ENCODE measurements at places on chromosomes 6 and 20.

DNA sequence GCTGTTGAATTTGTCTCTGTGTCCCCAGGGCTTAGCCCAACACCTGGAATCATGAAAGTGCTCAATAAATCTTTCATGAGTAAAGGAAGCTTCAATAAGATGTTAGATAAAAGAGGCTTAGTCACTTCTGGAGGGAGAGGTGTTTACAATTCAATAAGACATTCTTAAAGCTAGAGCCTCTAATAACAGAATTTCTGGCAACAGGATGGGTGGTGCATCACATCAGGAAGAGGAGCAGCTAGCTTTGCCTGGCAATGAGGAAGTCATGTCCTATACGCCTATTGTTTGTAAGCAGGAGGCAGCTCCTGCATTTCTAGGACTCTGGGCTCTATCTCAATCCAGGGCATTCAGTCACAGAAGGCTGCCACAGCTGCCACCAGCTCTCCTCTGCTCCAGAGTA is 638.5 kb downstream of the EPM2A start:
- DNase-seq = no peak

GRCh38 chr6:163738725-163739407 is 324.3 kb downstream of the QKI start:
- no peak for DNase-seq

- no peak for DNase-seq
These were observed 2.4 kb downstream of the LRFN2 start for GRCh38 chr6:40584741-40585140.

- no peak for DNase-seq
These were observed 604 bp downstream of the SH3BGRL2 start for GRCh38 chr6:79631693-79632172.

DNA sequence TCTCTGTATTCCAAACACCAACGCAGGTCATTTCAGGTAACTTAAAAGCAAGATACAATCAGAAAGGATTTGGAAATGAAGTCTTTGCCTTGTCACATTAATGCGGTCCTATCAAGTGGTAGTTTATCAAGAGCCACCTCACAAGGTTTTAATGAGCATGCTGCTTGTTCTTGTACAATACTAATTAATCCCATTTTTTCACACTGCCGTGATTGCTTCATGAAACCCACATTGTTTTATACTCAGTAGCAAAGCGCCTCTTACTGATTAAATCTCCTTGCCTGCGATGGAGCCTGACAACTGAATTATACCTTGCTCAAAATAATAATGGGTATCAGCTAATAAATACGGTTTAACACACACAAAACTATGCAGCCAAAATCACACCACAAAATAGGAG is 234.1 kb upstream of the TSHZ2 start:
- no peak for DNase-seq

DNA sequence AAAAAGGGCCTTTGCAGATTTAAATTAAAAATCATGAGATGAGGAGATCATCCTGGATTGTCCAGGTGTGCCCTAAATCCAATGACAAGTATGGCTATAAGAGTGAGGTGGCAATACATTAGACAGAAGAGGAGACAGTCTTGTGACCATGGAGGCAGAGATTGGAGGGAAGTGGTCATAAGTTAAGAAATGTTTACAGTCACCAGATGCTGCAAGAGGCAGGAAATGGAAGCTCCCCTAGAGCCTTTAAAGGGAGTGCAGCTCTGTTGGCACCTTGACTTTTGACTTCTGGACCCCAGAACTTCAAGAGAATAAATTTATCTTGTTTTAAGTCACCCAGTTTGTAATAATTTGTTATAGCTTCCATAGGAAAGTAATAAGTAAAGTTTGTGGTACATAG is 61.1 kb downstream of the HMGN3 start:
- no peak for DNase-seq

GRCh38 chr6:3617192-3617631 is 134.3 kb downstream of the PXDC1 start:
- DNase-seq = no peak

GRCh38 chr6:144161975-144162374 is 11.7 kb downstream of the STX11 start:
- DNase-seq = no peak

GRCh38 chr20:61193164-61193563 is 58.9 kb upstream of the CDH4 start:
- DNase-seq = no peak

DNA sequence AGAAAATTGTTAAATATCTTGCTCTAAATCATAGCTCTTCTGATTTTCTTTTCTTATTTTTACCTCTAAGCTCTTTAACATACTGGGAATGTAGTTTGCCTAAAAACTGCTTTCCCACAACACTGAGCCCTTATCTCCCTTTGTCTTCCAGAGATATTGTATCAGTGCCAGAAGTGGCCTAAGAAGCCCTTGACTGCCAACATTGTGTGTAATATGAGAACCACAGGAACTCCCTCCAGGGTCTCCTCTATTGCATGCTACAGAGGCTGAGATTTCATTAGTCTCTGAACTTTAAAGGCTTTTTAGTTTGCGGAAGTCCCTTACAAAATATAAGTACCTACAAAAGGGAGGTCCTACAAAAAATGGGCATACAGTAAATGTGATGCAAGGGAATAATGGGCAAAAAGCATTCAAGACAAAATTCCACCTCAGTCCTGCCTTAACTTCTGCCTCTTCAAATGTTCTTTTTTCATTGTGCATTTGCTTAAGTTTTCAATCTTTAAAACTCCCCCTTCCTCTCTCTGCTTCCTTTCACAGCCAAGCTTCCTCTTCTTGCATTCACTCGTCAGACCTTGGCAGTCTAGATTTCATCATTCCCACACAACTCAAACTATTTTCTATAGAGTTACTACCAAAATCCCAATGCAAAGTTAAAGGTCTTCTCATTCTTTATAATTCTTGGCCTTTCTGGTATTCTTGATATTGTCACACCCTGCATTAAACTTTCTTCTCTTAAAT is 76.5 kb downstream of the ADGRG6 start:
- DNase-seq = no peak

- DNase-seq = no peak
These were observed 7.0 kb downstream of the TMEM200A start for GRCh38 chr6:130372786-130373185.

GRCh38 chr6:5753209-5753608 is 253.5 kb downstream of the NRN1 start:
- no peak for DNase-seq

DNA sequence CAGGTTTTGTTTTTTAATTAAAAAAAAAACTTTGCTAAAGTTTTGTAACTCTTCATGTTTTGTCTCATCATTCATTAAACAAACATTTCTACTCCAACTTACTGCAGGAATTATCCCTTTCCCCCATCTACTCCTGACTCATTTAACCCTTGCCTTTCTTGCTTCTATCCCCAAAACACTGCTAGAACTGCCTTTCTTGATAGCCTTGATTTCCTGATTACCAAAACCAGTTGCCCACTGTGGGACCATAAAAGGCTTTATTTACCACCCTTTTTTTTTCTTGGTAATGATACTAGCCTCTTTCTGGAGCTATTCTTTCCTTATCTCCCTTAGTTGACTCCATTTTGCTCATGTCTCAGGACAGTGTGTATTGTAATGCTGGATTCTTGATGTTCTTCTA is 15.3 kb downstream of the AFDN start:
- no peak for DNase-seq

DNA sequence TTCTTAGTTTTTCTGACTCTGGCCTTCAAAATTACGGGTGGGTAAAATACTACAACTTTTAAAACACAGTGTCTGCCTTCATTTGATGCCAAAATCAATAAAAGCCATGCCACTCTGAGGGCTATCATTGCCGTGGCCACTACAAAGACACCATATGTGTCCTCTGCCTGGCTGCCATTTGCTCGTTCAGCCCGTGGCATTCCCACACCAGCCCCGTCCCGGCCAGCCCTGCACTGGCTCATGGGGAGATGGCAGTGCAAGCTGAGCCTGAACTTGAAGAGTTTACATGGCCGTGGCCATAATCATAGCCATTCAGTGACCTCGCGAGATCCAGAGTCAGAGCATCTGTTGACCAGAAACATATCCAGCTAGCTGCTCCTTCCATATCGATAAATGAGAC is 79.2 kb downstream of the SMOC2 start:
- DNase-seq = no peak

- no peak for DNase-seq
These were observed 37.7 kb downstream of the FOXO3 start for GRCh38 chr6:108598305-108598863.

GRCh38 chr20:47950124-47950912 is 165.0 kb upstream of the SULF2 start:
- DNase-seq = no peak

DNA sequence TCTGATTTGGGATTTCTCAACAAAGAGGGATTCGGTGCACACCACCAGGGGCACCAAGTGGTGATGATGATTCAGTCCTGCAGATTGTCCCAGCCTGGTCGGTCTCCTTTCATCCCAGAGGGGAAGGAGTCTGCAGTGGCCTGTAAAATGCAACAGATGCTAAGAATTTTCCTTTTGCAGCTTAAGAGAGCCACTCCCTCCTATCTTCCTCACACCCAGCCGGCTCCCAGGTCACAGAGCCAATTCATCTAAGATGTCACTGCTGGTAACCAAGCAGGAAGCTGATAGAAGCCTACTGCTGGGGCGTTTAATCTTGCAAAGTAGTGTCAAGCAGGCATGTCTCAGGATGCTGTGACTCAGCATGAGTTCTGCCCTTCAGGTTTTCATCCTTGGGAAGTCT is 203.8 kb upstream of the LRFN2 start:
- DNase-seq = no peak

DNA sequence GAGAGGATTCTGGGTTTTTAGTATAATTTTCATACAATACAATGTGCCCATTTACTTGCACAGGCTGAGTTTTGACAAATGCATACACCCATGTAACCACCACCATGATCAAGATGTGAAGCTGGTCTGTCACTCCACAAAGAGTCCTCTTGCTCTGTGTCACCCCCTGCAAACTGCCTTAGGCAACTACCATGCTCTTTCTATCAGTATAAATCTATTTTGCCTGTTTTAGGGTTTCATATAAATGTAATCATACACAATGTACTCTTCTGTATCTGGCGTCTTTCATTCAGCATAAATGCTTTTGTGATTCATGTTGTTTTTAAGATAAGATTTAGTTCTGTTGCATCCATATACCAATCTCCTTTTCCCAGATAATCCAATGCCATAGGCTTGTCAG is 181.9 kb upstream of the KCNG1 start:
- DNase-seq = no peak

GRCh38 chr6:37979392-37980221 is 160.1 kb downstream of the ZFAND3 start:
- DNase-seq = no peak
